Sciatic nerve (tissue), 2 donors: ENCODE measurements at places on chromosomes 2 and 18. TPM values are rescaled to one million over a fixed set of nuclear protein-coding genes. Genes with fewer than 3 reads are reported as not detected.

Gene ARHGAP28
- 9.7 TPM for total RNA-seq

Gene EVX2
- not detected for total RNA-seq

Gene AKAIN1
- not detected for total RNA-seq

Gene EML6
- total RNA-seq, result 0.89 TPM

Gene RNF152
- total RNA-seq, result 13.3 TPM

Gene AGXT
- not detected for total RNA-seq

Gene CHST9
- total RNA-seq, result 2.4 TPM

Gene SCG2
- 0.80 TPM for total RNA-seq
